ENCODE measurements at places on chromosomes 2 and 18.
A peak's percentile ranks its signal among the peaks of the same experiment; 100 is the strongest.

GRCh38 chr2:182229297-182229696 lies 197.5 kb downstream of the PDE1A start:
- no peak for DNase-seq

DNA sequence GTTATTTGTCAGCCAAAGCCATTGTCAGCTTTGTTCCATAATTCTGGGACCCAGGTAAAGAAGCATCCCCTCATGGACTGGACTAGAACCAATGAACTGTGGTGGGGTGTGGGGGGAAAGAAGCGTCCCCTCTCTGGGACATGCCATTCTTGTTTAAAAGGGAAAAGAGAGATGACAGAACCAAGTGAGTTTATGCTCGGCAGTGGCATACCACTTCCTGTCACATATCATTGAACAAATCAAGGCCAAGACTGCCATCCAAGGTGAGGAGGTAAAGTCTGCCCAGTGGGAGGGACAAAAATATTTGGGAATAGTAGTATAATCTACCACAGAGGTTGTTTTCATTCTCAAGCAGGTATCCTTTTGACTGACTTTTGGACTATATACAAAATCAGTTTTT lies 4.7 kb upstream of the GLS start:
- DNase-seq, result no peak

- no peak for DNase-seq
Measured at GRCh38 chr2:146532509-146533147, 1312.2 kb upstream of the ACVR2A start.

- DNase-seq, result no peak
Measured at GRCh38 chr2:65453916-65454315, 21.5 kb upstream of the SPRED2 start.

- DNase-seq, result no peak
Measured at GRCh38 chr2:37378411-37378810, 34.0 kb downstream of the QPCT start.

- no peak for DNase-seq
Measured at GRCh38 chr18:61308004-61308403, 25.2 kb upstream of the CDH20 start.

DNA sequence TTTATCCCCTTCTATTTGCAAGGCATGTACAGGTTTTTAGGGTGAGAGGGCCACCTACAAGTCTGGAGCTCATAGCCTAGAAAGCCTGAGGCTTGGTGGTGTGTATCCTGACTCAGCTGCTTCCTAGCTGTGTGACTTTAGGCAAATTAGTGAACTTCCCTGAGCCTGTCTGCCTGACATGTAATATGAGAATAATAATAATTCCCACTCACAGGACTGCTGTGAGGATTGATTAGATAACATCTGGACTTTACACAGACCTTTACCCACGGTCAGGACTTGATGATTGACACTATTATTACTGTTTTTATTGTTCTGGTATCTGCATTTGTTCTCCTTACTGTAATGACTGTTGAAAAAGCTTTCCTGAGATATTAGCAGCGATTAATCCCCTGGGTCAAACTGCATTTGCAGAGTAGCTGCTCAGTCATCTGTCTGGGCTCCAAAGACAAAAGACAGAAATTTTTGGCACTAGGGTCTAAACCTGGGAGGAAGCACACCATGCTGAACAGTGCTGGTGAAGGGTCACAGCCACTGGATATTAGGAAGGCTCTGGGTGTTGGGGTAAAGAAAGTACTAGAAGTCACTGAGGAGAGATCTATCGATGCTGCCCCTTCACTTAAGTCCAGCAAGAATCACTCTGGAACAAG lies 276.5 kb upstream of the FN1 start:
- DNase-seq, result no peak

DNA sequence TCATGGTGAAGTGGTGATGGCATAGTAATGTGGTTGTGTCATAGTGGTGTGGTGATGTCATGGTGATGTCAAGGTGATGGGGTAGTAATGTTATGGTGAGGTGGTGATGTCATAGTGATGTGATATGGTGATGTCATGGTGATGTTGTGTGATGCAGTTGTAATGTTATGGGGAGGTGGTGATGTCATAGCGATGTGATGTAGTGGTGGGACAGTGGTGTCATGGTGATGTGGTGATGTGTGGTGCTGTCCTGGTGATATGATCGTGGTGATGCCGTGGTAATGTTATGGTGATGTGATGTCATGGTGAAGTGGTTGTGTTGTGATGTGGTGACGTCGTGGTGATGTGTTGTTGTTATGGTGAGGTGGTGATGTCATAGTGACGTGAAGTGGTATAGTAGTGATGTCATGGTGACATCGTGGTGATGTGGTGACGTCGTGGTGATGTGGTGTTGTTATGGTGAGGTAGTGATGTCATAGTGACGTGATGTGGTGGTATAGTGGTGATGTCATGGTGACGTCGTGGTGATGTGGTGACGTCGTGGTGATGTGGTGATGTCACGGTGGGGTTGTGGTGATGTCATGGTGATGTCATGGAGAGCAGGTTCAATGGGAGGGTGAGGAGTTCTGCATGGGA lies 242.7 kb upstream of the MYT1L start:
- peak; percentile 7 for DNase-seq

DNA sequence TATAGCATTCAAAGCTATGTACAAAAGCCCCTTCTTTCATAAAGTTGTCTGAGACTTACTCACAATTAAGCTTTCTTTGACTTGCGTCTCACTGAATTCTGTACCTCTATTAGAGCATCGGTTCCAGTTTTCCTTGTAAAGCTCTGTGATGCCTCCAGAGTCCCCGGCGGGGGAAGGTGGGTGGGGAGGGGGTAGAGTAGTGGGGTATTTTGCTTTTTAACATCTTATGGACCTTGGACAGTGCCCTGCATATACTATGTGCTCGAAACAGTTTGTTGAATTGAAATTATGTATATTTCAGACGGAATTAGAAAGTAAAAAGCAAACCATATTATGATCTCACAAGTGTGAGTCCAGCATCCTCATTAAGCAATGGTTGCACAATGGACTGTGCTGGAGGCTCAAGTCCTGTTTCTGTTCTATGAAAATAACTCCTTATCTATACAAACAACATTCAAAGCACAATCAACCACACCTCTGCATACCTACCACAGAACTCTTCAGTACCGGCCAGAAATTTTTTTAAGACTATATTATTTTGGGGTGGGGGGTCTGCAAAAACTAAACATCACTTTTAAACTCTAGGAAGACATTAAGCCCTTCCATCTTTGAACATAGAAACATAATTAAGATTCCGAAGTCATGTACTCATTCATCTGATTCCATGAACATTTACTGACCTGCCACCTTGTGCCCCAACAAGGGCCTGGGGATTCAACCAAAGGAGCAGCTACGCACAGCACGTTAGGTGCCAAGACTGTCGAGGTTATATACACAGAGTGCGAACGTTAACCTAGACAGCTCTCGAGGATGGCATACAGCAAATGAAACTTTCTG lies 908 bp downstream of the STAT1 start:
- DNase-seq, result no peak

GRCh38 chr2:205483095-205483494 lies 199.2 kb upstream of the NRP2 start:
- no peak for DNase-seq

DNA sequence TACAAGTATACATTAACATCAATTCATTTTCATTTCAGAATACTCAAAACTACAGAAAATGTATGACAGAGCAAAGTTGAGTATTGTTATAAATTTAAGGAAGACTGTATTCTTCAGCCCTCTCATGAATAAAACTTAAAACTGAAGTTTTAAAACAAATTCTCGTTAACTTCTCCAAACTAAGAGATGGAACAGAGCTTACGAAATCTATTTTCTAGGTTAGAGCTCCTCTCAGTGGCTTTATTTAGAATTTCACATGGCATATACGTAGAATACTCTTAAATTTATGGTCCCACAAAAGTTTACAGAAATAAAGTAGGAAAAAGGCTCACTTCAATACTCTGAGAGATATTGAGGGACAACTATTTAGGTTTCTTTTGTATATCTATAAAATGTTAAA lies 612.1 kb downstream of the KCNJ3 start:
- DNase-seq, result peak; percentile 44

DNA sequence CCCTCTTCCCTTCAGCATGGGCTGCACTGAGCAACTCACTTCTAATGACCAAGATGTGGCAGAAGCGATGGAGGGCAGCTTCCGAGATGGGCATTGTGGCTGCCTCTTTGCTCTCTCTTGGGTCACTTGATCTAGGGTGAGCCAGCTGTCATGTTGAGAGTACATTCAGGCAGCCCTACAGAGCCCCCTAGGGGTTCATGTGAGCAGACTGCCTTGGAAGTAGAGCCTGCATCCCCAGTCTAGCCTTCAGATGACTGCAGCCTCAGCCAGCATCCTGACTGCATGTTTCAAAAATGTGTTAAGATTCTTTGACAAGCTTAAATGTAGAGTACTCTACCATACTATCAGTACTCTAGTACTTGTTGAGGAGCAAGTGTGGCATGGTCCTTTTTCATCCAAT lies 143.9 kb downstream of the NCK2 start:
- DNase-seq, result peak; percentile 51

DNA sequence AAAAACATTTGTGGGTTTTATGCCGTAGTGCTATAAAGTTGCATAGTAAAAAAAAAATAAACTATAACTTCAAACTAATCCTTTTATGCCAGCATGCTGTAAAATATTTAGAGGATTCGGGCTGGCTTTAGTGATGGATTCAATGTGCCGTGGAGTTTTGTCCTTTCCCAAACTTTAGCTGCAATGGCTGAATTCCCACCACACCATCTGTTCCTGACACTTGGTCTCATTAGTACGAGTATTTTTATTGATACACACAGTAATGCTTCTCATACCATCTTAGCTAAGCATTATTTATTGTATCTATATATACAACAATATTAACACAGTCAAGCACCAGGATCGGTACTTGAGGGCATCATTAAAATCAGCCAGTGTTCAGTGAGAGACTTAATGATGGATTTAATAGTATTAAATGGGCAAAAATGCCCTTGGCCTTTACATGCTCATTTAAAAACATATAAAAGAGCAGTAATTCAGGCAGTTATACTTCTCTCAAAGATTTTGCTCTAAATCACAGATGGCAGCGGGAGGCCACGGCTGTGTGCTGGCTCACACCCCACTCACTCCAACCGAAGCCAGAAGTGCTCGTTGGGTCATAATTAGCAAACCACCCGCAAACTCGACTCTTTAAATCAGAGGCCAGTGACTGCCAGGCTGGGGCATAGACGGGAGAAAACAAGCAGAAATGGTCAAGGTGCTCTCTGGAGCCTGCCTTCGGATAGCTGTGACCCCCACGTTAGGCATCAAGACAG lies 297.0 kb upstream of the REV1 start:
- DNase-seq, result no peak

- DNase-seq, result no peak
Measured at GRCh38 chr2:33273479-33273878, 203.0 kb upstream of the RASGRP3 start.

DNA sequence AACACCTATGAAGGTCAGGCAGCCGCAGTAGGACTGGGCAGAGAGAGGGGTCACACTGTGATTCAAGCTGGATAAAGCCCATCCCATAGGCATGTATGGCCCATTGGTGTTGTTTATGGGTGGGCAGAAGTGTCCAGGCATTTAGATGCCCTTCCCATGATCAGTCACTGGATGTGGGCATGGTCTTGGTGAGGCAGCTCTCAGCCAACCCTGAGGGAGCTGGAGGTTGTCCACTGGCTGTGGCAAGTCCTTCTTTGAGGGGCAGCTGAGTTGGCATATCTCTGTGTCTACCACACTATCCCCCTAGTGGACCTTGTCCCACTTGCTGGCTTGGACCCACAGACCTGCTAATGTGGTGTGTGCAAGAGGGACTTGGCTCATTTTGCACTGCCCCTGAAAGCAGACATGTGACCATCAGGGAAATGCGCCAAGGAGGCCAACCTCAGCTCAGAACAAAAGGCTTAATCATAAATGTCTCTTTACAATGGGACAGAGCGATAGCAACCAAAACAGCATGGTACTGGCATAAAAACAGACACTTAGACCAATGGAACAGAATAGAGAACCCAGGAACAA lies 82.0 kb downstream of the TMEM17 start:
- DNase-seq, result no peak
